ENCODE measurements at places on chromosomes 6 and 20.

- DNase-seq: peak; percentile 60
Observed at GRCh38 chr20:50691573-50692551, 520 bp upstream of the RIPOR3 start.

DNA sequence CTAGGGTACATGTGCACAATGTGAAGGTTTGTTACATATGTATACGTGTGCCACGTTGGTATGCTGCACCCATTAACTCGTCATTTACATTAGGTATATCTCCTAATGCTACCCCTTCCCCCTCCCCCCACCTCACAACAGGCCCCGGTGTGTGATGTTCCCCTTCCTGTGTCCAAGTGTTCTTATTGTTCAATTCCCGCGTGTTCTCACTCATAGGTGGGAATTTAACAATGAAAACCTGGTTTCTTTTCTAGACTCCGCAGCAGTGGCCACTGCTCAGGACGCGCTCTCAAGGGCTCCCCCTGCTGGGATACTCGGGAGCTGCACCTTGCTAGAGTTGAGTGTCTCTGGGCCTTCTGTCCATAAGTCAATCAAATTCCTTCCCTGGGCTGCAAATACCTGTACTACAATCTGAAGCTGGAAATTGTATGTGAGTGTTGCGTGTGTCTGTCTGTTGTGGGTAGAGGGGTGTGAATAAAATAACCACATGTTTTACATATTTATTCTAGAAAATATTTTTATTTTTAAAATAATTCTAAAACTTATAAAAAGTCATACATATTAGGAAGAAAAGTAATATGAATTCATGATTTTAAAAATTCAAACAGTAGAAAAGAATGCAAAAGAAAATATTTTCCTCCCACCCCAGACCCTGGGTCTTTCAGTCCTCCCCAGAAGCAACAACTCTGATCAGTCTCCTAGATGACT is 8.2 kb upstream of the CEP250 start:
- peak; percentile 83 for DNase-seq

DNA sequence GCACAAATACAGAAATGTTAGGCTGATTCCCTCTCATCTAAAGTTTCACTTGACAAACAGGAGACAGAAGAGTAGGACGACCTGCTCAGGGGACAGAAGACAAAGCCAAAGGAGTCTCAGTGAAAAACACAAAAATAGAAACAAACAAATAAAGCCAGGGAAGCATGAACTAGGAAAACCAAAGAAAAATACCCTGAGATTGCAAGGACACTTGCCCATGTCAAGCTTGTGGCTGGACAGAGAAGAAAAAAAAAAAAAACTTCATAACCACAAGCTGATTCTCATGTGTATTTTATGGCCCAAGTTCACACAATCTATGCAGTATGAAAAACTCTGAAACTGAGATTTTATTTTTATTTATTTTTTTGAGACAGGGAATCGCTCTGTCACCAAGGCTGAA is 85.6 kb upstream of the BEND6 start:
- DNase-seq: no peak

DNA sequence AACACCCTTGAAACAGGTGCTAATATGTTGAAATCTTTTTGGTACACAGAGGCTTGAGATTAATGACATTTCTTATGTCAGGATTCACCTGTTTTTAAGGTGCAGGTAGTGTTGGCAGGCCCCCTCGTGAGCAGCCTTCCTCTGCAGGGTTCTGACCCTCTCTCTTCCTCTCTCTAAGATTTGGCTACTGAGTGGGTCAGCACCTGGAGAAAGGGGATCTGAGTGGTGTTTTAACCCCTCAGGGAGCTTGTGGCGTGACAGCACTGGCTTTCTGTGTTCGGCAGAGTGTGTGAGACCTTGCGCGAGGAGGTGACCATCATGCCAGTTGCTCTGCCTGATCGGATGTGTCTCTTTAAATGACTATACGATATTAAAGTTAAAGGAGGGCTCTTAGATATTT is 37.1 kb downstream of the HIVEP1 start:
- no peak for DNase-seq

- no peak for DNase-seq
Observed at GRCh38 chr6:4434655-4435054, 299.3 kb upstream of the ECI2 start.

DNA sequence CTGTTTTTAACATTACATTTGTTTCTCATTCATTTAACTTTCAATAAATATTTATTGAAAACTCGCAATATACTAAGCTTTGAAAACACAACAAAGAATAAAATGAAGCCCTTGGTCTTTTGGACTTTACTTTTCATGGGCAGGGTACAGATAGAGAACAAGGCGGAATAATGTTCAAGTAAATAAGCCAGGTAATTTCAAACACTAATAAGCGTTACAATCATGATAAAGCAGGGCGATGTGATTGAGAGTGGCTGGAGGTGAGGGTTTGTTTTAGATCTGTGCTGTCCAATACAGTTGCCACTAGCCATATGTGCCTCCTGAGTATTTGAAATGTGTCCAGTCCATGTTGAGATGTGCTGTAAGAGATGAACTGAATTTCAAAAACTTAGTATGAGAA is 307.1 kb downstream of the ALDH8A1 start:
- no peak for DNase-seq

DNA sequence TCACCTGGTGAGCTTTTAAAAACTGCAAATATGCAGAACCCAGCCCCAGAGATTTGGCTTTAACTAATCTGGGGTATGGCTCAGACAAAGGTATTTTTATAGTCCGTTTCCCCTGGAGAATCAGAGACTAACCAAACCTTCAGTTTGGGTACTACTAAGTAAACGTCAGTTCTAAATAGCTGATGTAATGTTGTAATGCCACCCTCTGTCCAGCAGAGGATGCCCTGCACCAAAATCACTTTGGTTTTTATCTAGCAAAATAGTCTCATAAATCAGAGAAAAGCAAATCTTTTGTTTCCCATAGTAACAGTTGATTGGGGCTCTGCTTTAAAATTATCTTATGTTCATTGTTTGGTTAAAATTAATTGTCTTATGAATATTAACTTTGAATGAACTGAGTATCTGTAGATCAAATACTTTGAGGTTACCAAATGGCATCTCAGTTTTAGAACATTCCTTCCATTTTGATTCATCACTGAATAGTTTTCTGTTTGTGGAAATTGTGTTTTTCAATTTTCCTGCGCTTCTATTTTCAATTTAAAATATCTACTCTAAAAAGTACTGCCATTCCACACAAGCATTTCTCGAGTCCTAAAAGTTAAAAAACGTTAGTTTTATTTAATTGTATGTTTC is 278.3 kb upstream of the PLCB4 start:
- peak; percentile 58 for DNase-seq
